ENCODE measurements at places on chromosomes 4 and X.

GRCh38 chrX:100643212-100643611 is 787 bp upstream of the SRPX2 start:
- DNase-seq = no peak

DNA sequence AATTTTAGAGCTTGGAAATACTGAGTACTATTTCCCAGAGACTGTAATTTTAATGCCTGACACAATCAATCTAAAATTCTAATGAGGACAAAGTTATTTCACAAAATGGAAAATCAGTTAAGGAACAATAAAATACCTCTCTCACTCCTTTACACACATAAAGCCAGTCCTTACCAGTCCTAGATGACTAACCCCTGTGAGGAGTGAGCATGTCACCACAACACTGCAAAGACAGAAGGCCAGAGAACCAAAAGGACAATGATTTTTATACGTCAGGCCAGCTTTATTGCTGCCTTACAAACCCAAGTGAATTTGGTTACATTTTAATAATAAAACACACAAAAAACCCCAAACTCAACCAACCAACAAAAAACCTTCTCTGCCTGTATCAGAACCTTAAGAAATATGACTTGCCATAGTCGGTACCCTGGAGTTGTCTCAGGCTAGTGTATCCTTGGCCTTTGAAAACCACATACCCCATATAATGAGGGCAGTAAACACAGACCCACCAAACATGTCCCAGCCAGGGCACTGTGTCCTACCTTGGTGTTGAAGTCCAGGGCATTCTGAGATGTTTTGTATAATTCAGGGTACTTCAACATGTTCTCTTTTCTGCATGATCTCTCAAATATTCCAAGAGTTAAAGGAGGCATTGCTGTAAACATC is 57.6 kb downstream of the SHISA3 start:
- DNase-seq = no peak

DNA sequence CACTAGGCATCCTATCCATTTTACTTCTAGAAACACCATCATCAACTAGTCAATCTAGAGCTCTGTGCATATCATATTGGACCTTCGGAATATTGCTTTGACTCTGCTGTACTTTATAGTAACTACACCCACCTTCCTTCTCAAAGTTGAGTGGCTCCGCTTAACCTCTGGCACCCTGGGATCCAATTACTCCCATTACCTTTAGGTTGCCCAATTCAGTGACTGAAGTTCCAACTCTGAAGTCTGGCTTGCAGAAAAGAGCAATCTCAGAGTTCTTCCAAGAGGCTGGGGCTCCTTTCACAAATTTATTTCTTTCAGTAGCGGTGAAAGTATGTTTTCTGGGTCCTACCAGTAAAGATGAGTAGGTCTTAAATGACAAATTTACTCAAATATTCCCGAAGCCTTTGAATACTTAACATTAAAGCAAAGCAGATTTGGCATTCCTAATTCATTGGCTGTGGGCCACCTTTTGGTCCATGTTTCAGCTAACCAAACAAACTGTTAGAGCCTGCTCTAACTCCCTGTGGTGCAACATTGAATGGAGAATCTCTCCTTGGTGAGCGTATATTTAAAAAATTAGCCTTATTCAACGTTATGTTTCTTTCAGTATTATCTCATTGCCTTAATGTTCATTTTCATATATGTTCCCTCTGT is 1215.8 kb downstream of the RAPGEF2 start:
- no peak for DNase-seq

GRCh38 chr4:176902710-176903323 is 110.1 kb upstream of the VEGFC start:
- DNase-seq = peak; percentile 12

DNA sequence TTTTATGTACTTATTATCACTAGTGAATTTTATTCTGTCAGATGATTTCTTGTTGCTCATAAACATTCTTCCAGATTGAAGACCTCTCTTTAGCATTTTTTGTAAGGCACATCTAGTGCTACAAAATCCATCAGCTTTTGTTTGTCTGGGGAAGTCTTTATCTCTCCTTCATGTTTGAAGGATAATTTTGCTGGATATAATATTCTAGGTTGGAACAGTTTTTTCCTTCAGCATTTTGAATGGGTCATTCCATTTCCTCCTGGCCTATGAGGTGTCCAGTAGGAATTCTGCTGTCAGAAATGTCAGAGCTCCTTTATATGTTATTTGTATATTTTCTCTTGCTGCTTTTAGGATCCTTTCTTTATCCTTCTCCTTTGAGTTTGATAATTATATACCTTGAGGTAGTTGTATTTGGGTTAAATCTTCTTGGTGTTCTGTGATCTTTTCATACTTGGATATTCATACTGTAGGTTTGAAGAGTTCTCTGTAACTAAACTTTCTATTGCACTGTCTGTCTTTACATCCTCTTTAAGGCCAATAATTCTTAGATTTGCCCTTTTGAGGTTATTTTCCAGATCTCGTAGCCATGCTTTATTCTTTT is 58.3 kb downstream of the PTPN13 start:
- DNase-seq = no peak

- DNase-seq = no peak
Measured at GRCh38 chrX:32191316-32191715, 1020.0 kb downstream of the DMD start.

Measured in GM12864 (cell line).